ENCODE measurements at places on chromosomes 5 and 9. TPM values are rescaled to one million over a fixed set of nuclear protein-coding genes. Genes with fewer than 3 reads are reported as not detected.

DNA sequence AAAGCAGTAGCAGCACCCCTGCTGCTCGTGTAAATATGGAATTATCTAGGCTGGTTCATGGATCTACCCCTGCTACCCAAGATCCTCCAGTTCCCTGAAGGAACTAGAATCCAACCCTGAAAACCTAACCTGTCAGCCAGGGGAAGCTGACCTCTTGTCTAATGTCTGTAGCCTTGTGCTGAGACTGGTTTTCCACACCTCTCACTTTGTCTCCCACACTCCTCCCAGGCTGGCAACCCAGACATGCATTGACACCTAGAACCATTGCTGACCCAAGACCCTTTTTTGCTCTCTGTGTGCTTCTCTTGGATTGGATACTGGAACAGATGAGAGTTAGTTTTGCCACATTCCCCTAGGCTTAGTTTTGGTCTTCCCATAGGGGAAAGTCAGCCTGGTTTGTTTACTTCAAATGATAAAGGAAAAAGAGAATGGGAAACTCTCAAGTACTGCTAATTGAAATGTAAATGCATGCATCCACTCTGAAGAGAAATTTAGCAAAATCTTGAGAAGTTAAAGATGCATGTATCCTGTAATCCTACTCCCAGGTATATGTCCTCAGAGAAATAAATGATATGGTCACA lies 36.6 kb upstream of the NR4A3 start:
- DNase-seq: no peak

DNA sequence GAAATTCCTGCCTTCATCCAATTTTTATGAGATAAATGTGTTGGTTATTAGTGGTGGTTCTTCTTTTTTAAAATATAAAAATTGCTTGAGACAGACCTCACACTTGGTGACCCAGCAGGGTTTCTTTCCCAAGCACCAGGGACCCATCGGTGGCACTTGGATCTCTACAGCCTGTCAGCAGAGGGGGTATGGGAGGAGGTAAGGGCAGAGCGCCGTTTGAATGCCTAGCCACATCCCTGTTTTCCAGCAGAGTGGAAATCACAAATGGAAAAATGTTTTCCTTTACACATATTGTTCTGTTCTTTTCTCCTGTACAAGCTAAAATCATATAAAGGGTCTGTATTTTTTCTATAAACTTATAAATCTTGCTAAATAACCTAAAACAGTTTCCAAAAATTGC lies 248.0 kb downstream of the NR3C1 start:
- no peak for DNase-seq

DNA sequence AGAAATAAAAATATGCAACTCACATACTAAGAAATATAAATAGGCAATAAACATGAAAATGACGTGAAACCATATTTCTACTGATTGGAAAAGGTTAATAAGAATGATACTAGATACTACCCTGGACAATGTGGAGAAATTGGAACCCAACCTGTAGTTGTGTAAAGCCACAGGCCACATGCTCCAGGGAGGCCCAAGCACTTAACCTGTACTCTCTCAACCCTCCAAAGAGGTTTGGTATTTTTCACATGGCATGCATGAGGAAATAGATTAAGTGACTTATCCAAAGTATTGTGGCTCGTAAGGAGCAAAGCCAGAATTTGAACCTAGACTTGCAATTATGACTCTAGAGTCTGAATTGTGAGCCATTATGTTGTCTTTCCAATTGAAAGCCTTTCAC lies 13.4 kb downstream of the LIFR start:
- DNase-seq: no peak

DNA sequence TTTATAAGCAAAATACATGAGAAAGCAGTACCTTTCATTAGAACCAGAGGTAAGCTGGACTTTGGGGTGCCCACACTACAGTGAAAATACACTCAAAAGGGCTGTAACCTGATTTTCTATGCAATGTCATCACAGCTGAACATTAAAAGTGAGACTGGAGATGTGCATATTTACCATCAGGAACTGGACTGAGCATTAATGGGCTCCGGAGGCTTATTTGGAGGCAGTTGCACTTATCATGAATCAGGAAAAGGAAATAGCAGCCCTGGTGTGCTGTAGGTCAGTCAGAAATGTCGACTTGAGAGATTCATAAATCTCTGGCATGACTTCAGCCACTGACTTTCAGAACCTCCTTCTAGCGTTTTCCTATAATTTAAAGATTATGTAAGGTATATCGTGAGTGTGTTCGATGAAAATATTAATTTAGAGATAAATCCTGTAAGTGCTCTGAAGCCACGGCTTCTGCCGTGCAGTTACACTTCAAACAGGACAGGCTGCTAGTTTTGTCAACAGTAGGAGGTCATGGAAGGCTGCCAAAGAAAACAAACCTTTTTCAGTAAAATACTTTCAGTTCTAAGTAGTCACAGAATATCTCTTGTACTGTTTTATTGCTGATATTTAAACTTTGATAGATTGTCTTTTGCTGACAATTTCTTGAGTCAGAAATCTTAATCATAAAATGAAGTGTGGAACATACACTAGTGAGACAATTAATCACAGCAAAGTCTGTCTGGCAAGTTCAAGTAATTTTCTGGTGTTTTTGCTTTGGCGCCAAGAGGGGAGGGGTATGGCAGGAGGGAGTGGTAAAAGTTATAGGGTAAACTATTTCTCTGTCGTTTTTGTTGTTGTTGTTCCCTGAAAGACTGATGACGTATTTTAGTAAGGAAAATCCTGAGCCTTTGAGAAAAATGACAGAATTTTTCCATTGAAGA lies 939.7 kb downstream of the NR2F1-AS1 start:
- DNase-seq: peak; percentile 61

GRCh38 chr9:13734601-13735000 lies 455.1 kb upstream of the MPDZ start:
- no peak for DNase-seq

LHX3 gene
- polyA plus RNA-seq: not detected

CCDC192 gene
- 0.41 TPM for polyA plus RNA-seq

- no peak for DNase-seq
Observed at GRCh38 chr5:74248576-74248975, 392.0 kb downstream of the ENC1 start.

DNA sequence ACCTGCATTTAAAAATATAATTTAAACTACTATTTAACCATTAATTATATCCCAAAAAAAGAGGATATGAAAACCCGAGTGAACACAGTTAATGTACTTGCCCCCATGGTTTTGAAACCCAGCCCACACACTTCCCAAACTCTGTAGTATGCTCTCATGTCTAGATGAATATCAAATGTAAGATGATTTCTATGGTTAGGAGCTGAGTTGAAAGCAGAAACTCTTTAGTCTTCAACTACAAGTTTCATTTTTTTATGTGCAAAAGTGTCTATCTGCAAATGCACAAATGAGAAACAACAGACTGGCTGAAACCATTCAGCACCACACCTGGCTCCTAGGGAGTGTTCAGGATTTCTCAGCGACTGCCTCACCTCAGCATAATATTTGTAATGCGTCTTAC lies 183.3 kb downstream of the SEMA5A start:
- DNase-seq: no peak

DNA sequence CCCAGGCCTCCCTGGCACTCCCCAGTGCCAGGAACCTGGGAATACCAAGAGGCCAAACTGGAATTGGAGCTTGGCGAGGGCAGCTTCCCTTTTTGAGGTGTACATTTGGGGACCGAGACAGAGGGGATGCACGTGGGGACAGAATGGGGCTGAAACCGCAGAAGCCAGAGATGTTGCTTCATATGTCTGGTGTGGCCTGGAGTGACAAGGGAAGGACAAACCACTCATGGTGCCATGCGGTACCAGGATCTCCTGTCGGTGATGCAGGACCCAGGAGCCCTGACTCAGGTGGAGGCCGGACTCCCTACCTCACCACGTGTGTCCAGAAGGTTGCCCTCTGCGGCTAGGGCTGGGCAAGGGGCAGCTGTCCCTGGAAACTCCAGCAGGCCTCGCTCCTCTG lies 4.0 kb upstream of the CSF2 start:
- no peak for DNase-seq

DNA sequence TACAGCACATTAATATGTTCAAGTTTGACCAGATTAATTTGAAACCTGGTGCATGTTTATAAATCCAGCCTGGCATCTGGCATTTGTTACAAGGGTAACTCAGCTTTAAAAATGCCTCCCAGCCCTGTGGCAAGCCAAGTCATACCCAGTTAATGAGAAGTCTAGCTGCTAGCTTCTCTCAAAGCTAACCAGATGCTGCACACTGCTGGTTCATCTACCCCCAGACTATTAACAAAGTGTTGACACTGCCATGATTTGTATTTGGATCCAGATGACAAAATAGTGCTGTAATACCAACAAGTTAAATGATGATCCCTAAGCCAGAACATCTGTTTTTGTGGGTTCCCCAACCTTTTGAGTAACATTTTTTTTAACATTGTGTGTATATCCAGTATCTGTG lies 573.7 kb upstream of the DAB2 start:
- no peak for DNase-seq

DNA sequence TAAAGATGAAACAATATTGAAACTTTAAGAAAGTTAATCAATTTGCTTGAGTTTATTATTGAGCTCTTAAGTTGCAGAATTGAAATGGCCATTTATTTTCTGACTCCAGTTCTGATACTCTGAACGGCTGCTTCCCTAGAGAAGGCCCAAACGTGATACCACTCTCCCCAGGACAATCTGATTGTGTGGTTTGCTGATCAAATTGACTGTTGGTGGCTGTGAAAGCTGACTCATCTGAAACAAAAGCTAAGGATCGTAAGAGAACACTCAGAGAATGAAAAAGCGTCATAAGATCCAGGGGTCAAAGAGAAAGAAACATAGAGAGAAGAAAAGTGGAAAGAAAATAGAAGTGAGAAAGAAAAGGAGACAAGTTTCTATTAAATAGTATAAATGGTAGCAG lies 147.2 kb downstream of the IZUMO3 start:
- DNase-seq: no peak

- DNase-seq: no peak
Observed at GRCh38 chr5:4570047-4570995, 569.8 kb upstream of the ADAMTS16 start.

DNA sequence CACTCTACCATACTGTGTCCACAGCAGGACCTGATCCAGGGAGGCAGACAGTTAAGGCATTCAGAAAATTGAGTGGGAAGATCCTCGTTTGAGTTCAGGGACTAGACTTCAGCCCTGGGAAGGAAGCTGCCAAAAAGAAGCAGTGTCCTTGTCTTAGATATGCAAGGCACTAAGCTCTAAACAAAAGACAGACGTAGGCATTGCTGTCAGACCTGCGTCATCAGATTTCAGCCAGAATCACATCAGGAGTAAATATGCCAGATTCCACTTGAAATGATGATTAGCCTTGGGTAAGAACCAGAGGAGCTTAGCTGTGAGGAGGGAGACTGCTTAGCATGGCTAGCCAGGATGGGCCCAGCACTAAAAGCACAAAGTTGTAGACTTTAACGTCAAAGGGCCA lies 56.7 kb downstream of the MAMDC2 start:
- DNase-seq: no peak

- no peak for DNase-seq
Observed at GRCh38 chr9:113185271-113185670, 34.5 kb downstream of the SLC31A2 start.

Measured in urinary bladder (tissue), 4 donors.